OCI-LY7 (cell line): ENCODE measurements at places on chromosomes 4 and X.

DNA sequence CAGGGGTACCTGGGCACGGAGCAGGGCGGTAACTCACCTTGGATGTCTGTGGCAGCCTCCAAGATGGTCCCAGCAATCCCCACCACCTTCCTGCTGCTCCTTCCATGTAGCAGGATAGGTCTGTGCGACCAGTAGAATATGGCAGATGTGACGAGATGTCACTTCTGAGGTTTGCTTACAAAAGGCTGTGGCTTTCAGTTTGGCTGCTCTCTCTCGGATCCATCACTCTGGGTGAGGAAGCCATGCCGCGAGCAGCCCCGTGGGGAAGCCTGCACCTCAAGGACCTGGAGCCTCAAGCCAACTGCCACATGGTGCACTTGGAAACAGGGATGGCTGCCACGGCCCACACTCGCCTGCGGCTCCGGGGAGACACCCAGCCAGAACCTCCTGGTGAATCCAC, 37.6 kb downstream of the WFS1 start:
- no peak for DNase-seq

DNA sequence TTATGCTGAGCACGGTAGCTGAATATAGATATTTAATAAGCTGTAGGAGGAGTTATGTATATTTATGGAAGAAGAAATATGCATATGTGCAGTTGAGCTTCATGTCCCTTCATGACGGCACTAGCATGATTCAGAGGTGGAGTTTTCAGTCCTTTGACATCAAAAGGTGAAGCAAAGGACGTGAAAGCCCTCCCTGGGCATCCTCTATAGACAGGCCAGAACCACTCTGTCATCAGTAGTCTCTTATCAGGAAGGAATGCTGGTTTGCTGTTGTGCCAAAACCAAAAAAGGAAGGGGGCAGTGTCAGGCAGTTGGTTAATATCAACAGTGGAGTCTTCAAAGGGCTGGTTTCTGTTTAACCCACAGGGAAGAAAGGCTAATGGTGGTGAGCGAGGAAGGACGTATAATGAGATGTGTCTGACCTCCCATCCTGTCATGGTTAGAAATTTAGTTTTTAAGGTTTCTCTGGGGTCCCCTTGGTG, 23.5 kb upstream of the IL2 start:
- DNase-seq = no peak

DNA sequence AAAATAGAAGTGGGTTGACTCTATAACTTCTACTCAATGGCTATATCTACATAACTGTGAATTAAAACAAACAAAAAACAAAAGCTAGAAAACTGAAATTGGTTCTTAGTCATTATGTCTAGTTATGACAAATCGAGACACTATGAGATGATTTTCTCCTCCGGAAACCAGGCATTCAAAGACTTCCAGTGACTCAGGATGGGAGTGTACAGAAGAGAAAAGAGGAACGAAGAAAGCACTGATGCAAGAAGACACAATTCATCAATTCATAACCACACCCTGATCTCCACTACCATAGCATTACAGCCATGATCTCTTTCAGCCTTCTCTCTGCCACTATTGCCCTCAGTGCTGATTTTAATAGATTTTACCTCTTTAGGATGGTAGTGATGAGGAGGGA, 253.6 kb downstream of the CBLL2 start:
- DNase-seq = no peak

GRCh38 chrX:53544936-53545335, 110.8 kb upstream of the HSD17B10 start:
- DNase-seq = no peak

DNA sequence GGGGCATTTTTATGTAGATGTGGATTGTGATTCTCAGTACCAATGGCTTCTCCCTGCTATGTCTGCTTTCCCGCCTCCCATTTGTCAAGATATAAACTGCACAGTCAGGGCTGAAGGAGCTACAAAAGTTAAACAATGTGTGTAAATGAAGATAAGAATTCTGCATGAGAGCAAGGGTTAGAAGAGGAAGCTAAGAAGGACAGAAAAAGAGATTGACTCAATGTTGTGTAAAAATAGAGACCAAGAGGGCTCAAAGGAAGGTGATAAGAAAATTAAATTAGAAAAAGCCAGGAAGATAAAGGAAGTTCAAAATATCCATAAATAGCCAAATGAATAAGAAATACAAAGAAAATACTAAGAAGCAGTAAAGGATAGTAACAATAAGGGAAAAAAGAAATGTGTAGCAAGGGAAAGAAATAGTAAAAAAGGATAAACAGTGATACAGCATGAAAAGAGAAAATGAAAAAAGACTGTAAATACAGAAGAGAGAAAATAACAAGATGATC, 82.5 kb downstream of the AMELX start:
- DNase-seq = no peak

DNA sequence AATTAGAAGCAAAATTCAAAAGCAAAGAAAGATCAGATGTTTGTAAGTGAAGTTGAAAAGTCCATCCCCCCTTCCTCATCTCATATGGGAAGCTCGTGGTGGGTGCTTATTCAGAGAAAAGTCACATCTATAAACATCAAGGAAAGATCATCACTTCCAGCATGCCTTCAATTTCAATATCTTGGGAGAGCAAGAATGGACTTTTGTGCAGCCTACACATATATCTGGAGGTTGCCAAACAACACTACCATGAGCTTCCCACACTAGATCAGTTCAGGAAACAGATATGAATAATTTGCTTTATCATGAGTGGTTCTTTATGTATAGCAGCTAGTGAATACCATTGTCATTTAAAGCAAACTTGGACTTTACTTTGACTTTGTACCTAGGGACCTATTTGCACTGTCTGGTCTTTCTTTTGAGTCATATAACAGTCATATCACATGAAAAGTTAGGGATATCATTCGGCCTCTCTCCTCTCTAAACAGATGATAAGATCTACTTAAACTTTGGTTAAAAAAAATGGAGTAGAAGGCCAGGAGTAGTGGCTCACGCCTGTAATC, 5.6 kb upstream of the TBL1X start:
- DNase-seq = no peak

- DNase-seq = peak; percentile 56
Measured at GRCh38 chr4:93791570-93792195, 36.9 kb upstream of the ATOH1 start.

DNA sequence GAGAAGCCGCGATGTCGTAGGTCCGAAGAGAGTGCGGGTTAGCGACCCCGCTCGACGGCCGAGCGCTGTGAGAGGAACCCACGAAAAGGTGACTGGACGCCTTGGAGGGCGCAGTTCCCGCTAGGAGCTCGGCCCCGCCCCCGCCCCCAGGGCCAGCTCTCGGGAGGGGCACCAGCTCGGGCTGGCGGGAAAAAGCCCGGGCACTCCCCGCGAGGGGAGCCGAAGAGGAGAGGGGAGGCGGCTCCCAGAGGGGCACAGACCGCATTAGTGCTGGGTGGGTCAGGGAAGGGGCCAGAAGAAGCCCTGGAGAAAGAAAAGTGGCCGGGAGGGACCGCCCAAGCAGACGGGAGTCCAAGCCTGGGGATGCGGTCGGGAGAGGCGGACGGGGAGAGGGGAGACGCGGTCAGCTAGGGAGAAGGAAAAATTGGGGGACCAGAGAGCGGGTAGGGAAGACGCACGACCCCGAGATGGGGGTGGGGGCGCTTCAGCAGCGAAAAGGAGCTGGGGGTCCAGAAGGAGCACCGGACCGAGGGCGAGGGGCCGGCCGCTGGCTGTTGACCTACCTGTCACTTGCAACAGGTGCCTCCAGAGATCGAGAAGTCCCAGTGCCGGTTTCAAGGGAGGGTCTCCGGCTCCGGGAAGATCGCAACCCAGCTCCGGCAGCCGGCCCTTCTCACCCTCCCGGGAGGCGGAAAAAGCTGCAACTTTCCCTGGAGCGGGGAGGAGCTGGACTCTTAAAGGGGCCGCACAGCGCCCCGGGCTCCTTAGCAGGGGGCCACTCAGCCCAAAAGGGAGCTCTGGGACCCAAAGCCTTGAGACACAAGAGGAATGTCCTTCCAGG, at the start of gene SYTL4:
TSS of gene SYTL4 (minus strand) at position 681 of the 841 bp plus-strand sequence. CDS start 30,084 bp downstream, outside the sequence.
- no peak for DNase-seq

DNA sequence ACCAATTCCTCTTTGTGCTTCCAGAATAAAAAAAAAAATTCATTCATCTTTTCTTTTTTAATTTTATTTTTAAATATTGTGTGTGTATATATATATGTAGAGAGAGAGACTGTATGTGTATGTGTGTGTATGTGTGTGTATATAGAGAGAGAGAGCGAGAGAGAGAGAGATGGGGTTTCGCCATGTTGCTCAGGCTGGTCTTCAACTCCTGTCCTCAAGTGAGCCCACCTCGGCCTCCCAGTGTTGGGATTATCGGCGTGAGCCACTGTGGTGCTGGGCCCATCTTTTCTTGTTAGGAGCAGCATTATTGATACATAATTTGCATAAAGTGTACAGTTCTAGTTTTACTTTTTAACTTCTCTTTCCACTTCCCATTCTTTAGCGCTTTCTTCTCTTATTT, 33.6 kb downstream of the KDM6A start:
- DNase-seq = no peak

DNA sequence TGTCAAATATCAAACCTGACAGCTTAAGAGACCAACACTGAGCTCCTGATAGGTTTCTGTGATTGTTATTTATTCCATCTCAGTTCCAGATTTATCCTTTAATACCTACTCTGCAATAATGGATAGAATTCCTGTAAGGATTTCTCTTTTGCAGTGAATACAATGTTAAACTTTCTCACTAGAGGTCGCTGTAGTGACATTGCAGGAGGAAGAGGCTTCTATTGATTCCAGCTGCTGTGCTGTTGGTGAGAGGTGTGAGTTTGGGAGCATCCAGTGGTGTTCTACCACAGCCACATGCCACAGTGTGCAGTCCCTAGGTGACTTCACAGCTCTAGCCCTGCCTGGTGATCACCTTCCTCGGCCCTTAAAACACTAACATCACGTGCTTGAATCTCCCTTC, 34.6 kb upstream of the DCAF8L2 start:
- DNase-seq = peak; percentile 0

GRCh38 chr4:144518181-144518895, 127.6 kb upstream of the HHIP start:
- DNase-seq = no peak

GRCh38 chr4:139142087-139142486, 34.9 kb downstream of the ELF2 start:
- peak; percentile 84 for DNase-seq

- DNase-seq = no peak
Measured at GRCh38 chr4:39792529-39792928, 94.6 kb downstream of the UBE2K start.

DNA sequence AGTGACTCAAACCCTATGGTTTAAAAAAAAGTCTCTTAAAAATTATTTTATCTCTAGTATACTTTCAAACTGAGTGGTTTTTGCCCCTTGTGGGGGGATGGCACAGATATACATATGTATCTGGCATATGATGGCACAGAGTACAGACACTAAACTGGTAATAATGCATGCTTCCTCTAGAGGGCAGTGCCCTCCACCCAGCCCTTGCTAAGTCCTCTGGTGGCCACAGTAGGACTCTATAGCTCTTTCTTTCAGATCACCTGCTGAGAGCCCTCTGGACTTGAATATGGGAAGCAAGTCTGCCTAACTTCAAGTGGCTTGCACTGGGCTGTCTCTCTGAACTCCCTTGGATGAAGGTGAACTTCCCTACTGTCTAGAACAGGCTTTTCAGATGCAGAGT, 66.3 kb downstream of the TSPAN7 start:
- peak; percentile 31 for DNase-seq

GRCh38 chr4:129043523-129043922, 49.8 kb downstream of the SCLT1 start:
- DNase-seq = no peak

GRCh38 chrX:109889289-109890006, 113.5 kb upstream of the TMEM164 start:
- peak; percentile 13 for DNase-seq

GRCh38 chrX:54964766-54965497, 29.1 kb downstream of the PFKFB1 start:
- DNase-seq = no peak

DNA sequence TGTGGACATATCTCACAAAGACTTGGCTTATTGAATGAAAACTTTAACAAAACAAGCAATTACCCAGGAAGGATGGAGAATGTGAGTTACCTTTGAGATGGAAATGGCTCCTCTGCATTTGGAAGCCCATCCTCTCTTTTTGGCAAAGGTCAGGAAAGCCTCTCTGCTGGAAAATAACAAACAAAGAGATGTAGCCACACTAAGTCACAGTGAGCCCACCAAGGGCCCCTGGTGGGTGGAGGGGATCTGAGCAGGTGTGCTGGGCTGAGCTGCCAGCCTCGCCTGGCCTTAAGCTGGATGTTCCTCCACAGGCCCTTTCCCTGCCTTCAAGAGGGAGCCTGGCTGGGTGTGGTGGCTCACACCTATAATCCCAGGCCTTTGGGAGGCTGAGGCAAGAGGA, 269.2 kb downstream of the HNRNPD start:
- no peak for DNase-seq

GRCh38 chrX:110310000-110310790, 7.7 kb downstream of the AMMECR1 start:
- DNase-seq = no peak

DNA sequence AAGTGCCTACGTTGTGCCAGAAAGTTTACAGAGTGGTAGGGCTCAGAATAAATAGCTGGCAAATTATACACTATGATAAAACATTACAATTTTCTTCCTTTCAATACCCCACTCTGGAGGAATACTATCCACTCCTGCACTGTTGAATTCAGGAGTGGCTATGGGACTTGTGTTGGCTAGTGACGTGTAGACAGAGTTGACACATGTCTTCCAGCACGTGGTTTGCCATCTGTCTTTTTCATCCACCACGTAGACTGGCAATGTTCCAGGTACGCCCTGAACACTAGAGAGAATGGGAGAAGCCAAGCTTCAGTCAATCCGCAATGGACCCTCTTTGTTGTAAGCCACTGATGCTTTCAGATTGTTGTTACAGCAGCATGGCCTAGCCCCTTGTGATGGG, 168.8 kb upstream of the RBPJ start:
- DNase-seq = no peak

- DNase-seq = peak; percentile 1
Measured at GRCh38 chr4:166501941-166502382, 628.9 kb downstream of the TLL1 start.

DNA sequence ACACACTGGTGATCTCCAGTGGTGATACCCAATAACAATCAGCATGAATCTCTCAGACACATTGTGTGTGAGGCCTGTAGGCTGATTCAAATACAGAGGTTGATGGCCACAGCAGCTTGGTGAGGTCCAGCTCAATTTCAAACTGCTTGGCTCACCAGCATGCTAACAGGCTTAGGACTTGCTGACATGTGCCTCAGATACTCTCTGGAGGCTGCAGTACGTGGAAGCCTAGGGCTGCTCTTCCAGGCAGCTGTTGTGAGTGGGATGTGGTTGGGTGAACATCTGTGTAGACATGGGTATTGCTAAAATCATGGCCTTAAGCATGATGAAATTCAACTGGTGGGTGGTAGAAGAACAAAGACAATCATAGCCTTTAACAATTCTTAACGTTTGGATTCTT, 4.3 kb downstream of the CXCL9 start:
- no peak for DNase-seq
